ENCODE measurements at places on chromosomes 13 and 19.

- DNase-seq = no peak
Observed at GRCh38 chr13:112653071-112653470, 36.8 kb upstream of the ATP11A start.

DNA sequence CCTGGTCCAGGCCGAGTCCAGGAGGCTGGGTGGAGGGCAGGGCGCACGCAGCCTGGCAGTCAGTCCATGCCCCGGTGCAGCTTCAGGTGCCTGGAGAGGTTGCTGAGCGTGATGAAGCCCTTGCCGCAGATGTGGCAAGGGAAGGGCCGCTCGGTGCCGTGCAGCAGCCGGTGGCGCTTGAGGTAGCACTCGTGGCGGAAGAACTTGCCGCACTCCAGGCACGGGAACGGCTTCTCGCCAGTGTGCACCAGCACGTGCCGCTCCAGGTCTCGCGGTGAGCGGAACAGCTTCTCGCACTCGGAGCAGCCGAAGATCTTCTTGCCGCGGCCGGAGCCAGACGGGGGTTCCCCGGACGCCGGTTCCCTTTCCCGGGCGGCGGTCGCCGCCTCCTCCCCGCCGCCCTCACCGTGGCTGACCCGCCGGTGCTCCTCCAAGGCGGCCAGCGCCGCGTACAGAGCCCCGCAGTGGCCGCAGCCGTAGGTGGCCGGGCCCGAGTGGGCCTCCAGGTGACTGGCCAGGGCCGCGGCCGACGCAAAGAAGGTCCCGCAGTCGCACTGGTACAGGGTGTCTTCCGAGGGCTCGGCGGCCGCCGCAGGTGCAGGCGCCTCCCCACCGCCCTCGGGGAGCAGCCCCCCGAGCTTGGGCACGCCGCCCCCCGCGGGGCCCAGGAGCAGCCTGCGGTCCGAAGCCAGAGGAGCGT is 6.8 kb downstream of the FIZ1 start:
- no peak for DNase-seq

DNA sequence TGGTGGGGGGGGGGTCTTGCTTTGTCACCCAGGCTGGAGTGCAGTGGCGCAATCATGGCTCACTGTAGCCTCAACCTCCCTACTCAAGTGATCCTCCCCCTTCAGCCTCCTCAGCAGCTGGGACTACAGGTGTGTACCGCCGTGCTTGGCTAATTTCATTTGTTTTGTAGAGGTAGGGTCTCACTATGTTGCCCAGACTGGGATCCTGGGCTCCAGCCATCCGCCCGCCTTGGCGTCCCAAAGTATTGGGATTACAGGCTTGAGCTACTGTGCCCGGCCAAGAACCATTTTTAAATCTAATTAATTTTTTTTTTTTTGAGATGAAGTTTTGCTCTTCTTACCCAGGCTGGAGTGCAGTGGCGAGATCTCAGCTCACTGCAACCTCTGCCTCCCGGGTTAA is 18.2 kb upstream of the JUND start:
- no peak for DNase-seq

DNA sequence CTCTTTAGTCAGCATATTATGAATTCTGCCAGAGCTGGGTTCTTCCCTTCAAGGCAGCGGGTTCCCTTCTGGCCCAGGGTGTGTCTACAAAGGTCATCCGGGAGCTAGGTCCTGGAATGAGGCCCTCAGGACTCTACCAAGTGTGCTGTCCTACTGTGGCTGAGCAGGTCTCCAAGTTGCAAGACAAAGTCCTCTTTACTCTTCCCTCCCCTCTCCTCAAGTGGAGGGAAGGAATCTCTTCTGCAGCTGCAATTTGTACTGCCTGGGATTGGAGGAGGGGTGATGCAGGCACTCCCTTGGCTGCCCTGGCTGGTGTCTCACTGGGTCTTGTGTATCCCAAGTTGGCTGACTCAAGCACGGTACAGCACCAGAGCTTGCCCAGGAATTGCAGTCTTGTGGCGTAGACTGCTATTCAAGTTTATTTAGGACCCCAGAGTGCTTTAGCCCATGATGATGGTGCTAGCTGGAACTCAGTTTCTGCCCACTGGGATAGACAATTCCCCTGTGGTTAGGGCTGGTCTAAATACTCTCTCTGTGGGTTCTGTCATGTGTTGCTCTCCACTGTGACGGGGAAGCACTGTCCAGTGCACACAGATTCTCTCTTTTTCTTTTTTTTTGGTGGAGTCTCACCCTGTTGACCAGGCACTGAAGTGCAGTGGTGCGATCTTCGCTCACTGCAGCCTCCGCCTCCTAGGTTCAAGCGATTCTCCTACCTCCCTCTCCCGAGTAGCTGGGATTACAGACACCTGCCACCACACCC is 28.5 kb downstream of the RFC3 start:
- DNase-seq = no peak

GRCh38 chr19:50046649-50047503 is 21.1 kb downstream of the ZNF473 start:
- DNase-seq = no peak

DNA sequence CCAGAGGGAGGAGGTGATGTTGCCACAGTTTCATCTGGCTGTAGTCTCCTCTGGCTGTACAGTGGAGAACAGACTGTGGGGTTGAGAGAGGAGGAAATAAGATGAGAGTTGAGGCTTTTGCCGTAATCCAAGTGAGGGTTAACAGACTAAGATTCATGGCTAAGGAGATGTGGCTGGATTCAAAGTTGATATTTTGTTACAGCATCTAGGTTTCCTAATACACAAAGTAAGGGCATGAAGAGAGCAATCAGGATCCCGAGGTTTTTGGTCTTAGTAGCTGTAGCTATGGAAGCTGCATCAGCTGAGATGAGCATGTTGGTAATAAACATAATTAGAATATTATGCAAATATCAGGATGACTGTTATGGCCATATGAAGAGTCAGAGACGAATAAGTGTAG is 1.4 kb downstream of the ZNF776 start:
- DNase-seq = no peak

GRCh38 chr13:102800145-102801041 is 1.5 kb downstream of the BIVM start:
- DNase-seq = peak; percentile 79

DNA sequence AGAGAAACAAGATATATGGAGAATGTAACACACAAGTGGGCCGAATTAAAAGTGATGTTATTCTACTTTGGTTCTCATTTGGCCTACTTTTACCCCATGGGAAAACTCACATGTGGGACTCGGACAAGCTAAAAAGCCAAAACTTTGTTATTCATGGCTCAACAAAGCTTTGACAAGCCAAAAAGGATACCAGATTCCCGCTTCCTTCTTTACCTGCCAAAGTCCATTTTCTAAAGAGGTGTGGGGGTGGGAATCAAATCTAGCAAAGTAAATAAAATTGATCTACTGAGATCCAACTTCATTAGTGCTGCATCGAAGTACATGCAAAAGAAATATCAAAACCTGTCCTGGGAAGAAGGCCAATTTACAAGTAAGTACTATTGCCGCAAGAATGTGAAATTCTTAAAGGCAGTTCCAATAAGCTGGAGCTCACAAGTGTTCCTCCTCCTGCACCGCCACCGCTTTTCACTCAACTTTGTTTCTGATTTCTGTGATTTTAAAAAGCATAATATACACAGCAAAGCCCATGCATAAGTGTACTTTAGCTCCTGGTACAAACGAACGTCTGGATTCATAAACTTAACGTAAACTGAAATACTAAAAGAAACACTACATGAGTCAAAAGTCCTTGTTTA is 1.1 kb downstream of the LNX2 start:
- peak; percentile 38 for DNase-seq

GRCh38 chr19:55149078-55150003 is at the start of gene TNNT1:
TNNT1 (minus strand) TSS chr19:55149206; CDS start chr19:55147157, 2,049 bp downstream.
- no peak for DNase-seq

DNA sequence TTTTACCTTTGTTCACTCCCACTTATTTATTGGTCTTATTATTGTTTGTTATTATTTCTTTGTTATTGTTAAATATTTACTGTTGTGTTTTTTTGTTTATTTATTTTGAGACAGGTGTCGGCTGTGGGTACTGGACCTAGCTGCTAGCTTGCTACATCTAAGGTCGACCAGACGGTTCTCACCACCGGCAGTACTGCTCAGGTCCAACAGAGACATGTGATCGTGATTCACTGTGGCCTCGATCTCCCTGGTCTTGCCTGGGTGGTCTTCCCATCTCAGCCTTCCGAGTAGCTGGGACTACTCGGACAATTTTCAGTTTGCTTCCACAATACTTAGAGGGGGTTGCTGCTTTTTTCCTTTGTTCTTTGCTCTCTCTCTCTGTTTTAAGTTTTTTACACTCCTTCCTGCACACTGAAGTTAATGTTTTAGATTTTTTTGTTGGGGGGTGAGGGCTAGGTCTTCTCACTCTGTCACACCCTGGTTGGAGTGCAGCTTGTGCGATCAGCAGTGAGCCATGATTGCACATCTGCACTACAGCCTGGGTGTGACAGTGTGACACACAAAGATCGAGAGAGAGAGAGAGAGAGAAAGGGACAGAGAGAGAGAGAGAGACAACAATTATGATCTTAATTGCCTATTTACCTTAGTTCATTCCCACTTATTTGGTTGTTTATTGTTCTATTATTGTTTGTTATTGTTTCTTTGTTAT is 1432.4 kb downstream of the UQCRFS1 start:
- DNase-seq = no peak

DNA sequence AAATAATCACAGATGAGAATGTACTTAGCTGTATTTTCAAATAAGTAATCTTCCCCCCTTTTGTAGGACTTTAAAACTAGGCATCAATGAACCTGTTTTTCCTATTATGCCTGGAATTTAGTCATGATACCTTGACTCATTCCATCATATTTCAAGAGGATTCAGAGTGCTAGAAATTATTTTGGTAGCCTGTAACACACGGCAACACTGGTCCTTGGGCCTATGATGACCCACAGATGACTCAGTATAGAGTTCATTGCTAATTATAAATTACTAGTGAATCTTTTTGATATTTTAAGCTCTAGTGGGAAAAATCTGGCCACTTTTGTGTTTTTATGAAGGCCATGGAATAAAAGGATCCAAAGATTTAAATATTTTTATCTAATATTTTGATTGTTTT is 26.0 kb upstream of the GARRE1 start:
- no peak for DNase-seq

DNA sequence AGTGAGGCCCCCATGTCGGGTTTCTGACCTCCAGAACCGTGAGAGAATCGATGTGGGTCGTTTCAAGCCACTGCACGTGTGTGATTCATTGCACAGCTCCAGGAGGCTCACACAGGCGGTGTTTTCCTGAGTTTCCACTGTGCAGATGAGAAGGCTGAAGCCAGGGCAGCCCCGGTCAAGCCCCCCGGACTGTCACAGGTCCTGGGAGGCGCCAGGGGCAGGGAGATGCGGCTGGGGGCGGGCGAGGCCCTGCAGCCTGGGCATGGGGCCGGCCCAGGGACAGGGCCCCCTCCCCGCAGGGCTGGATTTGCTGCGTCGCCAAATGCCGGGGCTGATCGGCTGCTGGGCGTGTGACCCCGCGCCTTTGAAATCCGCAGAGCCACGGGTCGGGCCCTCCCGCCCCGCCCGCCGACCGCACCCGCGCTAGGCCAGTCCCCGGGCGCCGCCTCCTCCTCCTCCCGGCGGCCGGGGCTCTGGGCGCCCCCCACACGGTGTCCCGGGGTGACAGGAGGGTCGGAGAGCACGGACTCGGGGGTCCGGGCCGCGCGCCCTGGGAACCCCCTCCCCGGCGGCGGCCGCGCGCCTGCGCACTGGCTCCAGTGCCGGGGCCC is 9.9 kb upstream of the MKNK2 start:
- DNase-seq = peak; percentile 83

DNA sequence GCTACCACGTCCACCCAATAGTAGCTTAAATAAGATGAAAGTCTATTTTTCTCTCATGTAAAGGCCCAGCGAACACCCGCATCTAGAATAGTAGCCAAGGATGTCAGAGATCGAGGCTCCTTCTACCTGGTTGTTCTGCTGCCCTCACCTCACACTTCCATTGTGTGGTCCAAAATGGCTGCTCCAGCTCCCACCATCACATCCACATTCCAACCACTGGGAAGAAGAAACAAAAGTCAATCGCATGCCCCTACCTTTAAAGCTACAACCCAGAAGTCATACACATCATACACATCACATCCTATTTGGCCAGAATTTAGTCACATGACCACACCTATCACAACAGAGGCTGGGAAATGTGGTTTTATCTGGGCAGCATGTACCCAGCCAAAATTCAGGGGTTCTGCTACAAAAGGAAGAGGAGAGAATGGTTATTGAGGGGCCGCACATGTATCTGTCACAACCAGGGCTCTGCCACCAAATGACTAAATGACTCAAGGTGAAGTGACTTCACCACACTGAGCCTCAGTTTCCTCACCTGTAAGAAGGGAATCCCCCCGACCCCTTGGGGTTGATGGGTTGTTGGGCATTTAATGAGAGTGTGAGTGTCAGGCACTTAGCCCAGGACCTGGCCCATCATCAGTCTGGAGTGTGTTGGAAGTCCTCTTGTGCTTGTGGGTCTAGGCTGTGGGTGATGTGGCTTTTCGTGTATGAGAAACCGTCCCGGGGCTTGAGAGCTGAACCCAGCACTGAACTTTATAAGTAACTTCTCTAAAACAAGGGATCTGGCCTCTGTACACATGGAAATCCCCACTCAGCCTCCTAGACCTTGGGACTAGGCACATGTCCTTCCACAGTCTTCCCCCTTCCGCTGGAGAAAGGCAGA is 10.2 kb upstream of the CBLC start:
- DNase-seq = no peak

DNA sequence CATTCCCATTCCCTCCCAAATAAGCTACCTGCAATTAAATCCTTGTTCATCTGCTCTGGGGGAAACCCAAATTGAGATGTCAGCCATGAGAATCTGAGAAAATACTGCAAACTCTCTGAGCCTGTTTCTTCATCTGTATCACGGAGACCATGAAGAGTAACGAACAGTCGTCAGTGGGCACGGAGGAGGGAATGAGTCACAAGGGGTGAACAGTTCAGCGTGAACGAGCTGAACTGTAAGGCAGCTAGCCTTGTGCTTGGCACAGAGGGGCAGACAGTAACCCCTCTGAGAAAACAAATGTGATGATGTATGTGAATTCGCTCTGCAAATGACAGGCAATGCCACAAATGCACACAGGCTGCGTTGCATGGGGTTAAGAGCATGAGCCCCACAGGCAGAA is 288.7 kb downstream of the FOXO1 start:
- peak; percentile 34 for DNase-seq

GRCh38 chr13:98853771-98854221 is 101.3 kb upstream of the SLC15A1 start:
- peak; percentile 89 for DNase-seq

DNA sequence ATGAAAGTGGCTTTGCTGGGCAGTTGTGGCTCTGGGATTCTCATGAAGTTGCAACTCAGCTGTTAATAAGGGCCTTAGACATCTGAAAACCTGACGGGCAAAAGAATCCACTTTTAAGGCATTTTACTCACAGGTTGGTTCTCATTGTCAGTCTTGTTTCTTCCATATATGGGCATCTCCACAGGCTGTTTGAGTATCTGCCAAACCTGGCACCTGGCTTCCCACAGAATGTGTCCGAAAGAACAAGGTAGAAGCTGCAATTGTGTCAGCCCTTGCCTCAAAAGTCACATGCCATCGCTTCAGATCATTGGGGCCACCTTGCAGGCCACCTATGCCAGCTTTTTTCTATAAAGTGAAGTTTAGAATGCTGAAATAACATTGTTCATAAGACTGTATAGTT is 102.4 kb downstream of the KCTD12 start:
- no peak for DNase-seq

Data from fibroblast of gingiva (primary cell).